ENCODE measurements at places on chromosomes 13 and 19.

GRCh38 chr19:52948025-52948770 lies 14.5 kb downstream of the ZNF816 start:
- DNase-seq, result no peak

DNA sequence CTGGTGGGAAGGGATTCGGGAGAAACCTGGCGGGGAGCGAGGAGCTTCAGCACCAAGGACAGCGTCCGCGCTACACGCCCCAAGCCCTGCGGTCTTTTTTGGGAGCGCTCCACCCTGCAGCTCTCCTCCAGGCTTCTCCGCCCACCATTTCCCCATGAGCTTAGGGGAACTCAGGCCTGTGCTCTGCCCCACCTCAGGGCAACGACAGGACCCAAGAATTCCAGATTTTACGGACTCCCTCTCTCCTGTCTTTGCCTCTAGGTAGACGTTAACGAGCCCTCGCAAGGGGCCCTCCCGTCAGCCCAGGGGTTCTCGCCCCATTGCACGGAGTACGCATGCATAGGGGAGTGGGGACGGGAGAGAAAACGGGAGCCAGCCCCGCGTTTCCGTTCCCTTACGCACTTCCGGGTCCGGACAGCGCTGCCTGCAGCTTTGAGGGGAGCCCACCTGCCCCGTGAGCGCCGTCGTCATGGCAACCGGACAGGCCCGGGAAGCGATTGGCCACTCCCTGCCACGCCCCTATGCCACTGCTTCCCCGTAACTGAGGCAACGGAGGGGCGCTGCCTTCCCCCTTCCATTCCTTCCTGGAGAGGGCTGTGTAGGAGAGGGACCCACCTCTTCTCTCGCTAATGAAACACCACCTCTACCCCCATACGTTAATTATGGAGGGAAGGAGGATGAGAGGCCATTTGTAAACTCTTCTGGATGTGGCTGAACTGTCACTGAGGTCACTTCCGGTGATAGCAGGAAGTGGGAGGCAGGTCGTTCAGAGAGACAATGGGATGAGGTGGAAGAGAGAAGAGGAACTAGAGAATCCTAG lies 20.8 kb downstream of the NOVA2 start:
- DNase-seq, result no peak

DNA sequence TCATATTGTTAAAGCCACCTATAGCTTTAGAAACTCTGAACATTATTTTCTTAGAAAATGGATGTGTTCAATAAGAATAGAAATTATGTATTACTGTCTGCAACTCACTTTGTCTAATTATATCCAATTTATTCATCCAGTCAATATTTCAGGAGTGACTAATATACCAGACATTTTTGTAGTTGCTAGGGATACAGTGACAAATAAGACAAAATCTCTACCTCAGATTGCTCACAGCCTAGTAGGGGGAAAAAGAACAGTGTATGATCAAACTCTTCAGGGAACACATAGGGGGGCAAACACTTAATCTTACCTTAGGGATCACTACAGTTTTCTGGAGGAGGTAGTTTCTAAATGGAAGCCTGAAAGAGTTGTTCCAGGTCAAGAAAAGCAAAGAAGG lies 8.6 kb downstream of the BRCA2 start:
- DNase-seq, result peak; percentile 29

- DNase-seq, result no peak
These were observed 234.9 kb downstream of the PCDH9 start for GRCh38 chr13:66995203-66995611.

GRCh38 chr13:28978574-28978973 lies 158.4 kb downstream of the MTUS2 start:
- DNase-seq, result no peak

DNA sequence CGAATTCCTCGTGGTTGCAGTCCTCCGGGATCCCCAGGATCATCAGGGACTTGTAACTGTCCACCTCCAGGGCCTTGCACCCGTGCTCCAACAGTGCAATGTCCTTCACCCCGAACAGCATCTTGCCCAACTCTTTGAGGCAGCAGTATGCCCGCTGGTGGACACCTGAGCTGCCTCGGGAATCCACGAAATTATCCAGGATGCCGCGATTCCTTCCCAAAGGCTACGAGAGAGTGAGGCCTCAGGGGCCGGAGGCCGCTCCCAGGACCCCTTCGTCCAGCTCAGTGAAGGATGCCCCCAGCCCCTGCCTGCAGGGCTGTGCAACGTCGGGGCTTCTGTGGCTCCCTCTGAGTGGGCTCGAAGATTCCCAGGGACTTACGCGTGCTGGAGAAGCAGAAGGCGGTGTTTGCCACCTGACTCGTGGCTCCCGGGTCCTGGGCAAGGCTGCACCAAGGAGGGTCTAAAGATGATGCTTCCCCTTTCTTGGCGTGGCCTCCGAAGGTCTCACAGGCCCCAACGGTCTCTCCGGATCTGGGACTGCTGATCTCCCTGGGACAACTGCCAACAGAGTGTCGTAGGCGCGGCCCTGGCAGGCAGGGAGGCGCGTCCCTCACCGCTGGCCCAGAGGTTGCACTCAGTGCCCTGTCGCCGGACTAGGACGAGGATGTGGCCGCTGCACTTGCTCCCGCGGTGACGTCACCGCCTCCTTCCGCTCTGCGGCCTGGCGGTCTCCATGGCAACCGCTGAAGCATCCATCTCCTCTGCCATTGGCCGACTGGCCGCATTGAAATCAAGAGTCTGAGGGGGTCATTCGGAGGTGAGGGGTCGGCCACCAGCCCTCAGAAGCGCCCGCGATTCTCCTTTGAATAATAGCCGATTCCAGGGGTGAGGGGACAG lies at the start of gene PNMA8C:
PNMA8C (minus strand) TSS at position 698 of the 897 bp plus-strand sequence; CDS start at position 121, 577 bp downstream.
- DNase-seq, result no peak

DNA sequence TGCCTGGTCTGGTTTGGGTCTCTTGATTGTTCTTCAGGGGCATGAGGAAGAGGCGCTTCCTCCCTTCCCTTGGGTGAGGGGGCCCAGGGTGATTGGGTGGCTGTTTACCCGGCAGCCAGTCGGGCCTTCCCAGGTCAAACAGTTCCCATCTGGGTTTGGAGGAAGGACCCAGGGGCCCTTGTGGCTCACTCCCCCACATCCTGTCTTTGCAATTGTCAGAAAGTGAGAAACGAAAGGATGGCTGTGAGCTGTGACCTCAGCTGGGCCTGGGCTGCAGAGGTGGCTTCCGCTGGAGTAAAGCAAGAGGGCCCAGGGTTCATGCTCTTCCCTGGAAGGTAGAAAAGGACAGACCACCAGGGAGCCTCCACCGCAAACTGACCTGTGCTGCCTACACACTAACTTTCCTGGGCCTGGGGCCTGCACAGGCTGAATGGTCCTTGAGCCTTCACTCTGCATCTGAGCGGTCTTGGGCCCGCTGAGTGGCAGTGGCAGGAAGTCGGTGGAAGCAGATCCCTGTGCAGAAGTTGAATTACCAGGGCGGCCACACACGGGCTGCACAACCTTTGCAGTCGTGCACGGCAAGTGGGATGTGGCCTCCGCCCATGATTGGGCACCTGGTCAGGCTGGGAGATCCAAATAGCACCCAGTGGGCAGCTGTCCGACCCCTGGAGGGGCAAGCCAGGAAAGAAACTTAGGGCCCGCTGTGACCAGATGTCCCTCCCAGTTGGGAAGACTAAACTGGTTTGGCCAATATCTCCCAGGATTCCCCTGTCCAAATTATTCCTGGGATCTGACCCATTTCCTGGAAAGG lies 5.3 kb upstream of the CD79A start:
- no peak for DNase-seq

DNA sequence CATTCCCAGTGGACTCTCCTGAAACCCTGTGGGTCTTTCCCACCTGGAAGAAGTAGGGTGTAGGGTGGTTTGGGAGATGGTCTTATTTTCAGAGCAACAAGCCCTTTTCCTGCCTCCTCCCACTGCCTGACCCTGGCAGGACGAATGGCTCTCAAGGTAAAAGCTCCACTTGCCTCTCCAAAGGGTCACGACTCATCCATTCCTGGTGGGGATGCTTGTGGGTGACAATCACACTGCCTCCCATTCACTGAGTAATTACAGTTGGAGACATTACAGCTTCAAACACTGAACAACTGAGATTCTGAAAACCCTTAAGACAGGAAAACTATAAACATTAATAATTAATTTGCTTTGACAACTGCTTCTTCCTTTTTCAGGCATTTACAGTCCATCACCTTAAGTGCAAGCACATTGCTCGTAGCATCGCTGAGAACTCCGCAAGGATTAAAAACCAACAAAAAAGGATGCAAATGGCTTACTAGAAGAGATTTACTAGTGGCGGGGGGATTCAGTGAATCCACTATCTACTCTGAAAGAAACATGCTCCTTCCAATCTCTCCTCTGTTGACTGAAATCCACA lies 199.6 kb upstream of the IRS2 start:
- DNase-seq, result no peak

- DNase-seq, result no peak
These were observed 4.9 kb downstream of the ZNF333 start for GRCh38 chr19:14694641-14695266.

DNA sequence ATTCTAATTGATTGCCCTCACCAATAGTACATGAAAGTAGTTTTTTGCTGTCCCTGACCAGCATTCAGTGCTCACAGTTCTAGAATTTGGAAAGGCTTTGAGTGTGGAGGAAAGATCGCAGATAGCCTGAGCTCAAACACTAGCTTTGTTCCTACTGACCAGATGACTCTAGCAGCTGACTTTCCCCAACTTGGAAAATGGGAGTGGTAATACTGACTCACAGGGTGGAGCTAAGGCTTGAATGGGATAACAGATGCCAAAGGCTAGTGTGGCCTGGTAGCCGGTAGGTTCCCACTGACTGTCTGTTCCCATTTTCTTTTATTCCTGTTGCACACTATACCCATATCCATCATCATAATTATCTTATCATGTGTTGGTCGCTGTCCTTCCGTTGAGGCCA lies 3.7 kb downstream of the ZSCAN22 start:
- DNase-seq, result no peak

- DNase-seq, result no peak
These were observed 7.2 kb downstream of the SIN3B start for GRCh38 chr19:16836115-16837034.

DNA sequence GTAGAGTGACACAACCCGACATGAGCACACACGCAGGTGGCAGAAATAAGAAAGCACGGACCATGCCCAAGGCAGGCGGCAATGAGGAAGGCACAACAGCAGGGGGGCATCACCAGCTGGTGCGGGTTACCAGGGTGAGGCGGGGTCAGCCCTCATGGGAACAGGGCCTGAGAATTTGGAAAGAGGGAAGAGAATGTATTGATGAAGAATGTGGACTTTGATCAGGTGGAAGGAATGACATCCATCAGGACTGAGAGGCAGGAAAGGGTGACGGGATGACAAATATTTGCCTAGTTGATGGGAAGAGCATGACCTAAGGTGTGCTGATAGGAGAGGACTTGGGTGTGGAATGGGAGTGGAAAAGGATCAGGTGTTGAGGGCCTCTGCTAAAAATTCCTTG lies 177.5 kb downstream of the ABCC4 start:
- DNase-seq, result no peak

- DNase-seq, result no peak
These were observed 7.7 kb downstream of the ATP13A1 start for GRCh38 chr19:19655641-19656343.

GRCh38 chr13:93289842-93290241 lies 63.2 kb downstream of the GPC6 start:
- DNase-seq, result no peak

- no peak for DNase-seq
These were observed 1.1 kb downstream of the DHRS12 start for GRCh38 chr13:51802631-51803418.

DNA sequence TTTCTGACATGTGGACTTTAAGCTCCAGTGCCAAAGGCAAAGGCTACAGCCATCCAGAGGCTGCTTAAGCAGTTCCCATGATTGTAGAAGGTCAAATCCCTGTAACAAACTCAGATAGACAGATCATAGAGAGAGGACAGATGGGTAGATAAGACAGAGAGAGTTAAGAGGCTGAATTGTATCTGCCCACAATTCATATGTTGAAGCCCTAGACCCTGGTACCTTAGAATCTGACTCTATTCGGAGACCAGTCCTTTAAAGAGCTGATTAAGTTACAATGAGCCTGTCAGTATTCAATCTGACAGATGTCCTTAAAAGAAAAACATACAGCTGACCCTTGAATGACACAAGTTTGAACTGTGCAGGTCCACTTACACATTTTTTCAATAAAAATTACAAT lies 115.2 kb downstream of the RAP2A start:
- DNase-seq, result no peak

DNA sequence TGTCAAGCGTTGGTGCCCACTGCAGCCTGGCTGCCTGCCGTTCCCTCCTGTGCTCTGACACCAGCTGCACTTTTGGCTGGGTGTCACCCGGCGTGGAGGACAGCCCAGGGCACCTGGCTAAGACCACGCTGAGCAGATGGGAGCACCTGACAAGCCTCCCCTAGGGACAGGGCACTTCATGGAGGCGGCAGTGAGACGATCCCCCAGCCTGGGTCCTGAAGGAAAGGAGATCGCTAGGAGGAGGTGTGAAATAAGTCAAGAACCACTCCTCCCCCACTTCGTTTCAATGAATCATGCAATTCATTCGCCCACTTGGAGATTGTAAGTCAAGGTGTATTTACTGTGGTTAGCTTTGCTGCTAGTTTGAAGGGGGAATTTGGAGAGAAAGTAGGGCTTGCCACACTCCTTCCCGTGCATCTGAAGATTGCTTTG lies 38.8 kb downstream of the VSTM2B start:
- DNase-seq, result no peak

GRCh38 chr19:57192993-57193392 lies 1.7 kb downstream of the ZNF264 start:
- DNase-seq, result no peak

- DNase-seq, result no peak
These were observed at the start of gene GAMT for GRCh38 chr19:1401138-1401888. Gene GAMT (minus strand): TSS chr19:1401542. CDS start chr19:1401476, 66 bp downstream.

DNA sequence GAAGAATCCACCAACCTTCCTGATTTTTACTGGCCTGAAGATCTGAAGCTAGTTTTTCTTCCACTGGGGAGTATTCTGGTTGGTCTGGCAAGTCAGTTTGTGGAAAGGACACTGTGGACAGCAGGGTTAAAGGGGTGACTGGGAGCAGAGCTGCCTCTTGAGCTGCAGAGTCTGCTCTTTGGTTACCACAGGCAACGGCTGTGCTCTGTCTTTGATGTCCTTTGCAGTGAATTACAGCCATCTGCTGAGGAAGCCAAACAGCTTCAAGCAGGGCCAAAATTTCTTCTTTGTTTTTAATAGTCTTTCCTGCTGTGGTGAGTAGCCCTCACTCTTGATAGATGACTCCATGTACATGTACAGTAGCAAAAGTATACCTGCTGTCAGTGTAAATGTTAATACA lies 75.7 kb downstream of the ZNF100 start:
- DNase-seq, result no peak

- DNase-seq, result no peak
These were observed 305.6 kb upstream of the TMTC4 start for GRCh38 chr13:100980171-100980570.

- DNase-seq, result no peak
These were observed 332.7 kb upstream of the KLF12 start for GRCh38 chr13:74466864-74467263.

- DNase-seq, result no peak
These were observed 6.2 kb downstream of the HIPK4 start for GRCh38 chr19:40383668-40384248.
